ENCODE measurements at places on chromosomes 7 and 10. TPM values are rescaled to one million over a fixed set of nuclear protein-coding genes. Genes with fewer than 3 reads are reported as not detected.

- DNase-seq = no peak
Observed at GRCh38 chr10:125264757-125265578, 104.6 kb upstream of the CTBP2 start.

GRCh38 chr7:22675421-22675820 is 51.6 kb upstream of the IL6 start:
- DNase-seq = no peak

GRCh38 chr10:16828701-16829175 is 11.5 kb upstream of the RSU1 start:
- peak; percentile 84 for DNase-seq

DNA sequence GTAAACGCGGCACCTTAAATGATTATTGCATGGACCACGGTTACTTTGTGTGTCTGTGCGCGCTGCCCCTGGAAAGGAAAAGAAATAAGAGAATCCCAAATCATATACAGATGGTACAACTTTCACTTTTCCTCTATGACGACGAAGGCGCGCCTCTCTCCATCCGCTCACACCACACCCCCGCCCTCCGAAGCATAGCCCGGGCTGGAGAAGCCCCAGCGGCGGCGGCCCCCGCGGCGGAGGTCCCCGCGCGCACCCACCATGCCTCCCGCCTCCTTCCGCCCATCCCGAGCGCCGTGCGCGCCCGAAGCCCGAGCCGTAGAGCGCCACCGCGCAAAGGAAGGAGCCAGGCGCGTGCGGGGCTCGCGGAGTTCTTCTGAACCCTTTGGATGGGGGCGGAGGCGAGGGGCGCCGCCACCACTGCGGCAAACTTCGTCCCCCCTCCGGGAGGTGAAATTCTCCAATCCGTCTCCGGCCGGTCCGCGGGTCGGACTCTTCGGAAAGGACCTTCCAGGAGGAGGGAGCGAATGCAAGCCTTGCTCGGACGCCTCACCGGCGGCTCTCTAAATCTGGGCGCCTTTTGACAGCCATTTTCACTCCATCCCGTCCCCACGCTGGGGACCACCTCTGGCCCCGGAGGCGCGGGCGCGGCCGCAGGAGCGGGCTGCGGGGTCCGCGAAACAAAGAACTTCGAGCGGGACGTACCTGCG is 588 bp downstream of the GLI3 start:
- peak; percentile 85 for DNase-seq

- DNase-seq = no peak
Observed at GRCh38 chr7:135799881-135800280, 51.3 kb upstream of the FAM180A start.

GIMAP7 gene
- 23.5 TPM for total RNA-seq

INTS15 gene
- 20.6 TPM for total RNA-seq

FXYD4 gene
- not detected for total RNA-seq

GJC3 gene
- total RNA-seq = not detected
